H7 (cell line): ENCODE measurements at places on chromosomes 2 and 18.
A peak's percentile ranks its signal among the peaks of the same experiment; 100 is the strongest.

- DNase-seq, result peak; percentile 74
Measured at GRCh38 chr18:62399781-62400308, 74.7 kb downstream of the TNFRSF11A start.

DNA sequence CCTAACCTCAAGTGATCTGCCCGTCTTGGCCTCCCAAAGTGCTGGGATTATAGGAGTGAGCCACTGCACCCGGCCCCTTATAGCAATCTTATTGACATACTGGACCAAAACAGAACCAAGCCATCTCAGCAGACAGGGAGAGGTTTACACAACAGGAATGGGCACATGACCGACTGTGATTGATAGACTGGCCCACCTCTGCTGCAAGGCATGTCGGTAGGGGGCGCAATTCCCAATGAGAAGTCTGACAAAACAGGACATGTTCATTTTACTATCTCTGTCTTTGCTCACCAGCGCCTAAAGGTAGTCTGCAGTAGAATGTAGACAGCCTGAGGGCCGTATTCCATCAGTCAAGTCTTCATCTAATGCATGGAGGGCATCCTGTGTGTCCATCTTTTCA, 2.0 kb downstream of the LYPD6B start:
- DNase-seq, result peak; percentile 76

- no peak for DNase-seq
Measured at GRCh38 chr18:76975577-76976110, 153.3 kb downstream of the ZNF236 start.

DNA sequence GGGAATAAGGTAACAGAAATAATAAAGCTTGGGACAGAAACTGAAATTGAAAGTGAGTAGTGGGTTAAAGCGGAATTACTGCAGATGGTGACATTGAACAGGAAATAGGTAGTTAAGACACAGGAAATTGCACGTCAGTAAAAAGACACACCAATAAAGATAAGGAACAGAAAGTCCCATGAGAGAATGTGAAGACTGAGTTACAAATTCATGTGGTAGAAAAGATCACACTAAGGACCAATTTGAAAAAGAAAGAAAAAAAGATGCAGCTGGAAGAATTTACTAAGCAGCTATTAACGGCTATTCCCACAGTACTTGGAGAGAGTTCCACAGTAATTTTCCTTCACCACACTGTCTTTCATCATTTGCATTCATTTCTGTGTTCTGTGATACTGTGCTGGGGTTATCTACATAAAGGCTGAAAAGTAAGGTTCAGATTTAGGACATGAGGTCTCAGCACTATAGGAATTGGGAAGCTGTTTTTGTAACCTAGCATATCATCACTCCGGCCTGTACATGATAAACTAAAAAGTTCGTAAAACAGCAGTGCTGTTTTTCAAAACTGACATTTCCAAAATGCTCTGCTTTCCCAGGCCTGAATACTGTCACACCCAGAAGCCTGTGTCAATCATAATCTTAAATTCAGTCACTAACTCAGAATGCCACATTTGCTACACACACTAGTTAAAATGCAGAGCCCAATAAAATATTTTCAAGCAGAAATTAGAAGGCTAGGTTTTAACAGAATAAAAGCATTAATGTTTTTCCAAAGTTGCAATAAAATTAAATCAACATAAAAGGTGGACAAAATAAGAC, 42.9 kb downstream of the SRBD1 start:
- DNase-seq, result no peak

GRCh38 chr2:197113275-197113711, 186.8 kb upstream of the PGAP1 start:
- peak; percentile 37 for DNase-seq
